ENCODE measurements at places on chromosomes 7 and 10.

- DNase-seq, result no peak
These were observed 295.0 kb upstream of the IGFBP3 start for GRCh38 chr7:46215987-46216567.

DNA sequence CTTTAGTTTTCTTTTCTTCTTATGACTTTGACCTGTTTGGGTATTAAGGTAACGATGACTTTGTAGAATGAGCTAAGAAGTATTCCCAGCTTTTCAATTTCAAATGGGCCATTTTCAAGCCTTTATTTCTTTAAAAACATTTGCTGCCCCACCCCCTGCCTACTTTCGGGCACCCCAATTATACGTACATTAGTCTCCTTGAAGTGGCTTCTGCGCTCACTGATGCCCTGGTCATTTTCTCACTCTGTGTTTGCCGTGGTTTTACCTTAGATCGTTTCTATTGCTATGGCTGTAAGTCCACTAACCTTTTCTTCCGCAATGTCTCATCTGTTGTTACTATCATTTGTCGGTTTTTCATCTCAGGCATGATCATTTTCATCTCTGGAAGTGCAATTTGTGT lies 24.9 kb downstream of the FOXL3 start:
- DNase-seq, result no peak

DNA sequence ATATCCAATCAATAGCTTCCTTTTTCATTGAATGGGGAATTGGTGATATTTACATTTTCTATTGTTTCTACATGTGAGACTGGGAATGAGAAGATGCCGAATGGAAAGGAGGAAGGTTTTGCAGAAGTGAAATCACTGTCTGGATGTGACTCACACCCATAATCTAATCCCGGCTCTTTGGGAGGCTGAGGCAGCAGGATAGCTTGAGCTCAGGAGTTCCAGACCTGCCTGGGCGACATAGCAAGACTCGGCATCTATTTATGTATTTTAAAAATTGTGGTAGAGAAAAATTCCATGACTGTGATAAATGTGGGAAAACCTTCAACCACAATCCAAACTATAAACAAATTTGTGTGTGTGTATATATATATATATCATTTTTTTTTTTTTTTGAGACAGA lies 10.9 kb upstream of the FIS1 start:
- no peak for DNase-seq

DNA sequence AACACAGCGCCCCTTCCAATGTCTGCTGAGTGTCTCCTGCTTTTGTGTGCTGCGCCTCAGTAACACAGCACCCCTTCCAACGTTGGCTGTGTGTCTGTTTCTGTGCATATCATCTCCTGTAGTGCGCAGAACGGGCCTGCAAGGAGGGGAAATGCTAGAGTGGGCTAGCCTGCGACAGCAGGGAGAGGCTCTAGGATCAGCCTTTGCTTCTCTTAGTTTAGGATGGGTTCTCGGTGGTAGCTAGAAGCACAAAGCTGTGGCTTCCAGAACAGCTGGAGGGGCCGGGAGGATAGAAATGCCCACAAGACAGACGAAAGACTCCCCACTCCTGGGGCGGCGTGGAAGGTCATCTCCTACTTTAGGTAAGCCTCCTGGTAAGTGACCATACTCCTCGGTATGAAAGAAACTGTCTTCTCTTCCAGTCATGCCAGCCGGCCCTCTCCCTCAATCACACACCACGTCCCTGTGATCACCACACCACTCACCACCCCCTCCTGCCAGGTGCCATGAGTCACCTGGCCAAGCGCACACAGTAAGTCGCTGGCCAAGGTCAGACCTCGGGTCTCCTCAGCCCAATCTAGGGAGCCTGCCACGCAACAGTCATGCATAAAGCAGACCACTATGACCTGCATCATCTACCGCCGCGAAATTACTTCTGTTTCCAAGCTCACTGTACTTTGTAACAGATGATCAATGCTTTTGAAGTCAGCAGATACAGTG lies 4.8 kb downstream of the PITRM1 start:
- no peak for DNase-seq

GRCh38 chr10:10901906-10902305 lies 115.8 kb upstream of the CELF2 start:
- DNase-seq, result no peak

DNA sequence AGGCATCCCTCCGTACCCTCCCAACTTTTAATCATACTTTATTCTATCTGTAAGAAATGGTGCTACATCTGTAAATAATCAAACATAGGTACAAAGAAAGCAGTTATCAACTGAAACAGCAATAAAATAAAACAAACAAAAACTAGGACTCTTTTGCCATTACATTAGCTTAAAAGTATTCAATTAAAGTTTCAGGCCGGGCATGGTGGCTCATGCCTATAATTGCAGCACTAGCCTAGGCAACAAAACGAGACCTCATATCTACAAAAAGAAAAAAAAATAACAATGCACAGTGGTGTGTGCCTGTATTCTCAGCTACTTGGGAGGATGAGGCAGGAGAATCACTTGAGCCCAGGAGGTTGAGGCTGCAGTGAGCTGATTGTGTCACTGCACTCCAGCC lies 161.9 kb downstream of the SGMS1 start:
- DNase-seq, result no peak
